RWPE1 (cell line): ENCODE measurements at places on chromosomes 11 and 22.
A peak's percentile ranks its signal among the peaks of the same experiment; 100 is the strongest.

GRCh38 chr11:57276971-57277675, 40.1 kb upstream of the APLNR start:
- no peak for DNase-seq

- DNase-seq, result peak; percentile 63
Observed at GRCh38 chr11:122863704-122864326, 18.7 kb upstream of the JHY start.

DNA sequence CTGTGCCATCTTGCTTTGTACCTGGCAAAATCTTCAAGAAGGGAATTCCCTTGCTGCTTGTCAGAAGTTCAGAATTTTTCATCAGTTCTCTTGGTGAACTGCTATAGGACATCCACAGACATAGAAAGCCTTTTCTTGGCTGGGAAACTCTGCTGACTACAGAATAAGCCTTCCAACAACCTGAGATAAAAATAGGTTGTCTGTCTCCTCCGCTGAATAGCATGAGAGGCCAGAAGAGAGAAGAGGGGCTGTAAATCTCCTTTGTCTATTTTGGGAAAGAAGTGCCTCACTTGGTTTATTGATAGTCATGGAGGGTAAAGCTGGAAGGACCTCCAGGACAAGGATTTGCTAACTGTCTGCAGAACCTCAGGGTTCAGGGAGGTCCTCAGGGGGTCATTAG, 48.2 kb downstream of the C11orf91 start:
- no peak for DNase-seq

DNA sequence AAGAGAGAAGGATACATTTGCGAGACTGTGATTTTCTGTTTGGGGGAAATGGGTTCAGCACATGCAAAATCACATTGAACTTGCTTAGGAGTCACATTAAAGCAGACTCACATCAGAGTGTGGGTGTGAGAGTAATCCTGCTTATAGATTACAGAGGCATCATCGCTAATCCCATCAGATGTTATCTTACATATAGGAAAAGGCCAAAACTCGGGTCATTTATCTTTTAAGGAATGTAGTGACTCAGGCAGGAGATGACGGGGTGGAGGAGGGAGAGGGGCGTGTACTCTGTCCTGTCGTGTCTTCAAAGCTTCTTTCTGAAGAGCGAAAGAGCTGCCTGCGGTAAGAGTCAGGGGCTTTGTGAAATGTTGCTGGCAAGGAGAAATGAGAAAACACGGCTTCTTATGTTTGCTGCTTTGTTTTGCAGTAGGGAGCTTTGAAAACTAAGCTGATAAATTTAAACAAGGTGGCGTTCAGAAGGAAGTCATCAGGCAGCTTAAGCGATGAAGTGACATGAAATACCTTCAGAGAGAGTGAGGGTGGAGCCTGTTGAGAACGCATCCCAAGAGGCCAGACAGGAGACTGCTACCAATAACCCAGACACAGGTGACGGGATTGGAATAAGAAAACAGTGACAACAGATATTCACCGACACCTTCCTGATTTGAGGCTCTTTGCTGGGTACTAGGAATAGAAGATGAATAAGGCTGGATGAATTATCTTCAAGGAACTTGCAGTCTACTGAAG, 2.2 kb upstream of the C11orf16 start:
- peak; percentile 67 for DNase-seq

- DNase-seq, result no peak
Observed at GRCh38 chr11:28547321-28547741, 439.1 kb downstream of the METTL15 start.

GRCh38 chr11:8192016-8192895, 23.4 kb upstream of the RIC3 start:
- peak; percentile 71 for DNase-seq

- no peak for DNase-seq
Observed at GRCh38 chr22:25212337-25212736, 7.1 kb upstream of the CRYBB2 start.

GRCh38 chr11:47907499-47907898, 59.3 kb upstream of the NUP160 start:
- DNase-seq, result no peak

DNA sequence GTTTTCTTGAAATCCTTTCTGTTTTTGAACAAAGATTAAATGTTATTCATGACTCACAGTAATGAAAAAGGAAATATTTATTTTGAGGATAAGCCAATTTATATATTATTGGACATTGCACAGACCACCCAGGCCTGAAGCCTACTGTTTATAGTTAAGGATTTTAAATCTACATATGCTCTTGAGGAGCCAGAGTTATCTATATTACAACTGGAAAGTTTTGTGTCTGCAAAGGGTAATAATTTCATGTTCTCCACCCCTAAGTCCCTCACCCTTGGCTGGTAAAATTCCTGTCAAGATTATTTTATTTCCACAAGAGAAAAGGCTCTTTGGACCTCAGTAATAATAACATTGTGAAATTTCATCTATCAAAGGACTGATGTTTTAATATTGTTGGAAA, 228.2 kb downstream of the TMEM135 start:
- DNase-seq, result no peak

DNA sequence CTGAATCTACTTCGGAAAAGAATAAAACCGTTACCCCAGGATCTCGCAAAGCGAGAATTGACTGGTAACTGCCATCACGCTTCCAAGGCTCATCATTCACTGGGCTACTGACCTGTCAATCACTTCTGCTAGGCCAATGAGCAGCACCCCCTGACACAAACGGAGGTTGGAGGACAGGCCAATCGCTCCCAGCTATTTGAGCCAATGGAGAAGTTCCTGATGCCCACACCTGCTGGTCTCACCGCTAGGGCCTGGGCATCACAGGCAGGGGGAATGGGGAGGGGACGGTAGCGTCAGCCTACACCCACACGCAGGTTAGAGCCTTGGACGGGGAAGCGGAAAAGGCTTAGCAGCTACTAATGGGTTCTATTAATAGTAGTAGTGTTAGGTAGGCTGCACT, 56.7 kb upstream of the CHST1 start:
- DNase-seq, result no peak

DNA sequence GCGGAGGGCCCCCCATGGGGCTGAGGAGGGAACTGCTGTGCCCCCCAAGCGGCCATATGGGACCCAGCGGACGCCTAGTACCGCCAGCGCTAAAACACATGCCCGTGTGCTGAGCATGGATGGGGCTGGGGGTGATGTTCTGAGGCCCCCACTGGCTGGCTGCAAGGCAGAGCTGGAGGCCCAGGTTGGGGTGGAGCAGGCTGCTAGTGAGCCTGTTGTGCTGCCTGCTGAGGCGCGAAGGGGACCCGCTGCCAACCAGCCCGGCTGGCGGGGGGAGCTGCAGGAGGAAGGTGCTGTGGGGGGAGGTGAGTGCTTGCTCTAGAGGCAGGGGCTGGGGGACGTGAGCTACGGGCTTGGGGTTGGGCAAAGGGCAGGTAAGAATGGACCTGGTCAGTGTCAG, 3.2 kb downstream of the PCNX3 start:
- DNase-seq, result no peak

DNA sequence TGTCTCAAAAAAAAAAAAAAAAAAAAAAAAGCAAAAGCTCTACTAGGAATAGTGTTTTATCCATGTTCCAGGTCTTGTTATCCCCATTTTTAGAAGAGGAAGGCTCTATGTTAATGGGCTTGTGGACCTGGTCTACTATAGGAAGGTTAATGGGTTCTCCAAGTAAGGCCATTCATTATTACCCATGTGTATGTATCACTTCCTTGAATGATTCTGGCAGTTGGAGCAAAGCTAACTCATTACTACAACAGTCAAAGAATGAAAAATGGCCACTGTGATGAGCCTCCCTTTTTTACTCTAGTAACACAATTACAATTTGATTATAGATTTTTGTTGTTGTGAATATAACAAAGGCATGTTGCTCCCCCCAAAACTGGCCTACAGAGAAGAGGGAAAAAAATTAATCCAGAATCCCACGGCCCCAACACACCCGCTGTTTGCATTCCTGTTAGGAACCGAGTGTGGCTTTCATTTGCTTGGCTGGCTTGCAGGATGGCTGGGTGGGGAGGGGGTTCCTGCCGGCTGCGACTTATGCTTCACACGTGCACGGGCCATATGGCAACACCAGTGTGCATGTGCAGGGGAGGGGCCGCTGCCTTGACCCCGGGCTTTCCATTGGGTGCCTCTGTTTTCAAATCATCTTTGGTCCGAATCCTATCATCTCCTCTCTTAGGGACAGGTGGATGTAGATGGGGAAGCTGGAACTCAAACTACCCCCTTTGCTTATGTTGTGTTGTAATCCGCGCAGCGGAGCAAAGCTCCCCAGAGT, 148.8 kb downstream of the HIPK3 start:
- no peak for DNase-seq

- DNase-seq, result no peak
Observed at GRCh38 chr22:19847345-19847632, 7.4 kb downstream of the GNB1L start.

DNA sequence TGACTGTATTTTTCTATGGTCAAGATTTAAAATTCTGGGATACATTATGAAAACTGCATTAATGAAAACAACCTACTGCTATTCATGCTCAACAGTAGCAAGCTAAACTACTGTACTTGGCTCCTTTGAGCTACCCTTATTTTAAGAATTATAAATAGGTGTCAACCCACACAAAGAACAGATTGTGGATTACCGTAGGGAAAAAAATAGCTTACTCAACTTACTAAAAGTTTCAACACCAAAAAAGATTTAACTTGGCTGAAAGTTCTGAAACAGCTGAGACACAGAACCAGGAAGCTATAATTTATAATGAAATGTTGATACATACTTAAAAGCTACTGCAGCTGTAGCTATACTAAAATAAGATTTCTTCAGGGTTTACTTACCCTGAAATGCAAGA, 10.1 kb downstream of the LIN7C start:
- no peak for DNase-seq

- no peak for DNase-seq
Observed at GRCh38 chr11:17221968-17222367, 14.2 kb upstream of the PIK3C2A start.

DNA sequence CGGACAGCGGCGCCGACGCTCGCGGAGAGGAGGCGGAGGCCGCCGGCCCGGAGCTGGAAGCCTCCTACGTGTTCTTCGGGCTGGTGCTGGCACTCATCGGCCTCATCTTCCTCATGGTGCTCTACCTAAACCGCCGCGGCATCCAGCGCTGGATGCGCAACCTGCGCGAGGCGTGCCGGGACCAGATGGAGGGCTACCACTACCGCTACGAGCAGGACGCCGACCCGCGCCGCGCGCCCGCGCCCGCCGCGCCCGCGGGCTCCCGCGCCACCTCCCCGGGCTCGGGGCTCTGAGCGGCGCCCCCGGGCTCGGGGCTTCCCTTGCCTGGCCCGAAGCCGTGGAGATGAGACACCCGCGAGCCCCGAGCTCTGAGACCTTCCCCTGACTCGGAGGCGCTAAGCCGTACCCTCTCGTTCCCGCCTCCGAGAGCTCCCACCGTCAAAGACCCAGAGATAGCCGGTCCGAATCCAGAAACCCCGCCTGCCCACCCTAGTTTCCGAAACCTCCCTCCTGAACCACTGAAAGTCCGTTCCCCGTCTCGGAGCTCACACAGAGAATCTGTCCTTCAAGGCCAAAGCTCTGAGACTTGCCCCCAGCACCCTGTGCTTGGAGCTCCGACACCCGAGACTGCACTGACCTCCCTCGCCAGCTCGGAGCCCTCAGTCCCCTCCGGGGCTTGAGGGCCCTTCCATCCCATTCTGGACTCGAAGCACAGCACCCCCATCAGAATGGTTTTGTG, 1.5 kb downstream of the TPBGL start:
- no peak for DNase-seq

GRCh38 chr11:6607190-6607795, 3.7 kb downstream of the ILK start:
- DNase-seq, result no peak

- DNase-seq, result no peak
Observed at GRCh38 chr11:101478587-101479369, 105.0 kb downstream of the TRPC6 start.

GRCh38 chr22:43203471-43203981, 16.6 kb upstream of the TTLL12 start:
- no peak for DNase-seq
